ENCODE measurements at places on chromosomes 3 and 15.

DNA sequence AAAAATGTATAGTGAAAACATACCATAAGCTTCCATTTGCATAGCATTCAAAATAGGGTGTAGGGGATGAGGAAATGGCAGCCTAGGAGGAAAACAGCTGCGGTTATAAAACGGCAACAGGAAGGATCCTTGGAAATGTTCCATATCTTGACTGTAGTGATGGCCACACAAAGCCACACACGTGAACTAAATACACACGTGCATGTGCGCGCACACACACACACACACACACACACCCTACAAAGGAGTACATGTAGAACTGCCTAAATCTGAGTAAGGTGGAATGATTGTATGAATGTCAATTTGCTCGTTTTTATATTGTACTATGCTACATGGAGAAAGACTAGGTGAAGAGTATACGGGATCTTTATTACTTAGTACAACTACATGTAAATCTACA, 3.9 kb upstream of the IREB2 start:
- DNase-seq, result no peak

DNA sequence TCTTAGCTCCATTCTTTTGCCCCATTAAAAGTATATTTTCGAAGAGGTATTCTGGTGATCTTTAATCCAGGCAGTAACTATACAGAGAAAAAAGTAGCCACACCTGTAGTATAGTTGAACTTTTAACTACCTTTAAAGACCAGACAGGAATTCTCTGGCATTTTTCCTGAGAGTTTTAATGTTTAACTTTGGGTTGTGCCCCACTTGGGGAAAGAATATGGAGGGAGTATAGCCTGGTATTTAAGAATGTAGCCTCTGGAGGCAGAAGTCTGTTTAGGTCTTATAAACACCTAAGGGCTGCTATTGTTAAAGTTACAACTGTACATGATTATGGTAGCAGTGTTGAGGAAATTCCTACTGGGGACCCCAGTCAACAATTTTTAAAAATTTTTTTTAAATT, 19.3 kb downstream of the C3orf85 start:
- no peak for DNase-seq

DNA sequence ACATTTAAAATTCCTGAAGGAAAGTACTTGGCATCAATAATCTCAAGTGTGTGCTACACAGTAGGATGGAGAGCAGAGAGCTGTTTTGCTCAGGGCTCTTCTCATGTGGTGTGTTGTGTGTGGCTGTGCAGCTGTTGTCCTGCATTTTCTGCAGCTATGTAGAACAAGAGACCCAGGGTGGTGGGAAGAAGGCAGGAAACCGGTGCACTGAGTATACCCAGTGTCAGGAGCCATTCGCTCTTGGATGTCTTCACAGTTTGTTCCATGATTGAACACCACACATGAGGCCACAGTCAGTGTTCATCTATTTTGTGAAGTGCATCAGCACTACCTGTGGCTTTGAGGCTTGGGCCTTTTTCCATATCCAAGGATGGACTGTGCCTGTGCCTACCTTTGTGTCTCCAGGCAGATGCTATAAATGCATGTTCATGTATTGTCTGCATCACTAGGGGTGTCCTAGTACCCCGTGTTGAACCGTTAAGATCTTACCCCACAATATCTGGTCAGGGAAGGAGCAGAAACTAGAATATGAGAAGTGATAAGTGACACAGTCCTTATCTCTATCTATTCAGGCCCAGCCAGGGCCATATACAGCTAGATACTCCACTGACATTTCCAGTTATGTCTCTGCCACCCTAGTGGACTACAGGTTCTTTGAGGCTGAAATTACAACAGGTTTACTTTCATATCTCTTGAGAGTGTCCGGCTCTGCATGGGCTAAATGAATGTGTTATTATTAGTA, 194.3 kb downstream of the NR2F2 start:
- DNase-seq, result no peak

DNA sequence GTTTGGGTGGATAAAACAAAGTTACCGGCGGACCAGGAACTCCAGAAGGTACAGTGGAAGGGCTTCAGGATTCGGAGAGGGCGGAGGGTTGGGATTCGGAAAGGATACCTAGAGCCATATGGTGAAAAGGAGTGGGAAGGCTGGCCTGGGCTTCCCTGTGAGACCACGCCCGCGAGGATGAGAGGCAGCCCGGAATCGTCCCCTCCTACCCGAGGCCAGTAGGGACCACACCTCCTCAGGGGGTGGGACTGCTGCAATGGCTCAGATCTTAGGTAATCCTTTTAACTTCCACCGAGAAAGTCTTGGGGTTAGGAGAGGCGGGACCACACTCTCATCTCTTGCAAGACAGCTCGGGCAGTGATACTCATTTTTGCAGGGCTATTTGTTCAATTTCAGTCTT, 511.3 kb downstream of the OCA2 start:
- DNase-seq, result no peak

- no peak for DNase-seq
These were observed 62.6 kb upstream of the SCN10A start for GRCh38 chr3:38878646-38879045.
